ENCODE measurements at places on chromosomes 6 and 20.

DNA sequence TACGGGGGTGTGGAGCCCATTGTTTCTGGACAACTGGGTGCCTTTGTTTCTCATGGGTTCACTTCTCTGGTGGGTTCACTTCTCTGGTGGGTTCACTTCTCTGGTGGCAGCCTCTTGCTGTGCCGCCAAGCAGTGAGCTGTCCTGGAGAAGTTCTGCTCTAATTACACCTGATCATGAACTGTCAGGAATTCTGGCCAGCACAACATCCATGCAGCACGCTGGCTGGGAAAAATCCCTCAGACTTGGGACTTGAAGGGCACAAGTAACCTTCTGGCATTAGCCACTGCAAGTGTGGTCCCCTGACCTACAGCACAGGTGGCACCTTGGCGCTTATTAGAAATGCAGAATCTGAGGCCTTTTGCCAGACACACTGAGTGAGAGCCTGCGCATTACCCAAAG, 752.5 kb downstream of the QKI start:
- DNase-seq: no peak

- DNase-seq: peak; percentile 12
These were observed 15.1 kb downstream of the ACSS1 start for GRCh38 chr20:25042531-25043498.

DNA sequence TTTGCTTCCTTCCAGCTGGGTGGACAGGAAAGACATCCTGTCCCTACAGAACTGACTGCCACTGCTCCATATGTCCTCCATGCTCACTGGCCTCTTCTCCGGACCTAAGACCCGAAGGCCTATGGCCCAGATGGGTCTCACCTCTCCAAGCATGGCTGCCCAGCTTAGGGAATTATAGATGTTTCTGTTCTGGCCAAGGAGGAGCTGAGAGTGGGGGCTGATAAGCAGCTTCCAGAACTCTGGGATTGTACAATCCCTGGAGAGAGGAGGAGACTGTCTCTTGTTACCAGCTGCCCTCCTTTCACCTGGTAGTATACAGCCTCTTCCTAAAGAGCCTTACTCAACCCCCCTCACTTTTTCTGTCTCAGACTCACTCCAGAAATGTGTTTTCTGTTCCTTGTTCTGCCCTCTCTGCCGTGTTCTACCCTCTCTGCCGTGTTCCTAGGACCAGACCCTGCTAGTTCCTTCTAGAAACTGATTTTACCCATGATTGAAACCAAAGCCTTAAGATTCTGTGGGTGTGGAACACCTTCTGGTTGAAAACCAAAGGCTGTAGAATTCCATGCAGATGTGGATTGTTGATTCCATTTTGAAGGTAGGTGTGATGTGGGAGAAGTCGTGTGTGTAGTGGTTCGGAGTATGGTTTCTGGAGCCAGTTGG, 28.7 kb downstream of the ANKS1A start:
- DNase-seq: no peak

GRCh38 chr6:75855052-75855451, 106.0 kb downstream of the MYO6 start:
- no peak for DNase-seq

GRCh38 chr20:10777710-10778109, 103.9 kb upstream of the JAG1 start:
- no peak for DNase-seq
